Sigmoid colon (tissue), 7 donors: ENCODE measurements at places on chromosomes 2 and 18. TPM values are rescaled to one million over a fixed set of nuclear protein-coding genes. Genes with fewer than 3 reads are reported as not detected.

ANKRD30B gene
- not detected for total RNA-seq

GRCh38 chr2:48849770-48850169 lies 94.2 kb upstream of the LHCGR start:
- no peak for DNase-seq

ALK gene
- total RNA-seq: 1.5 TPM

DNA sequence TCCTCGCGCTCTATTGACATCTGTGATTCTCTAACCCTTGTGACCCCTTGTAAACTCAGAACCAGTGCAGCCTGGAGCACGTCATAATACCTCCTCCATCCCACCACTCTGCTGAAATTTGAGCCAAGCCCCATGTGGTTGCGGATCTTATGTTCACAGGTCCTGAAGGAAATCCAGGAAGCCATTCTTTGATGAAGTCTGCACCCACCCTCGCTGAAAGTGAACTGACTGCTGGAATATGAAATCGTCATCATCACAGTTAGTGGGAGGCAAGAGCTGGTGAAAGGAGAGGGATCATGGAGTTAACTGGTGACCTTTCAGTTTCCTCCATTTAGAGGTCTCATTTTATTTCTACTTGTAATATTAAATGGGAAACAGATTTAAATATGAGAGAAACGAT lies 21.6 kb downstream of the ZEB2 start:
- DNase-seq: no peak

GRCh38 chr2:162125138-162125537 lies 26.9 kb downstream of the GCG start:
- no peak for DNase-seq

CEP192 gene
- 24.1 TPM for total RNA-seq

- DNase-seq: no peak
Observed at GRCh38 chr2:71358931-71359671, 27.5 kb downstream of the ZNF638 start.

DNA sequence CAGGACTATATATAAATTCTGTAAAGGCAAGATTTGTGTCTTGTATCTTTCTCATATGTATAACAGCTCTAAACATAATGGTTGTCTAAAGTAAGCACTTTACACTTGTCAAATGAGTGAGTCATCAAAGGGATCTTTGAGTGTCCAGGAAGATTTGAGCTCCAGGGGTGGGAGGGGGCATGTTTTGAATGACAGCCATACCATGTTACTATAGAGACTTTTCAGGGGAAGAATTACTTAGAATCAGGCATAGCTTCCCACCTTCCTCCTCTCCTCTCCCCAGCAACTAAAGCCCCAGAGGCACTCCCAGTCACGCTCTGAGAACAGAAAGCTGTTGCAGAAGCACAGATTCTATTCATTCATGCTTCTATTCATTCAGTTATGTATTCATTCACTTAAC lies 65.8 kb upstream of the ALK start:
- no peak for DNase-seq

- peak; percentile 77 for DNase-seq
Observed at GRCh38 chr2:102166189-102166845, 20.5 kb upstream of the IL1RL2 start.

DTNB gene
- total RNA-seq: 5.8 TPM

DHRS9 gene
- 1.3 TPM for total RNA-seq

SLC4A5 gene
- total RNA-seq: 12.2 TPM

GALNT5 gene
- 1.1 TPM for total RNA-seq

DNA sequence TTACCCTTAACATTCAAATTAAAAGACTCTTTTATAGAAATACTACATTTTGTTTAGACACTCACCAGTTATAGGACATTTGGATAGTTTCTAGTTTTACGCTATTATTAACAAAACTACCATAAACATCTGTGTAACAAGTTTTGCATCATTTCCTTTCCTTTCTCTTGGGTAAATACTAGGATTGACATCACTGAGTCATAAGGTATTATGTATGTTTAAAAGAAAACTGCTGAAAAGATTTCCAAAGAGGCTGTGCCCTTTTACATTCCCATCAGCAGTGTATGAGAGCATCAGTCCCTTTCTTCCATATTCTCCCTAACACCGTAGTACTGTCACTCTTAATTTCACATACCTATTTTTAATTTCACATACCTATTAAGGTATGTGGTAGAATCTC lies 130.6 kb downstream of the USP34 start:
- no peak for DNase-seq

DNA sequence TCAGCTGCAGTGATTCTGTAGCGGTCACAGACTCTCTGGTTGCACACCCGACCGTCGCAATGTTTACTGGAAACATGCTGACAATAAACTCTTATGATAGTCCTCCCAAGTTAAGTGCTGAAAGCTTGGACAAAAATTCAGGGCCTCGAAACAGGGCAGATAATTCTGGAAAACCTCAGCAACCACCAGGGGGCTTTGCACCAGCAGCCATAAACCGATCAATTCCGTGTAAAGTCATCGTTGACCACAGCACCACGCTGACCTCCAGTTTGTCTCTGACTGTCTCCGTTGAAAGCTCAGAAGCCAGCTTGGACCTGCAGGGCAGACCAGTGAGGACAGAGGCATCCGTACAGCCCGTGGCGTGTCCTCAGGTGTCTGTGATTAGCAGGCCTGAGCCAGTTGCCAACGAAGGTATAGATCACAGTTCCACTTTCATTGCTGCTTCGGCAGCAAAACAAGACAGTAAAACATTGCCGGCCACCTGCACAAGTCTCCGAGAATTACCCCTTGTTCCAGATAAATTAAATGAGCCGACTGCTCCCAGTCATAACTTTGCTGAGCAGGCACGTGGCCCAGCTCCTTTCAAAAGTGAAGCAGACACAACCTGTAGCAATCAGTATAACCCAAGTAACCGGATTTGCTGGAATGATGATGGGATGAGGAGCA lies 166.1 kb downstream of the ASXL3 start:
- DNase-seq: no peak

RFTN2 gene
- 8.4 TPM for total RNA-seq

- DNase-seq: no peak
Observed at GRCh38 chr2:886072-887022, 64.3 kb upstream of the SNTG2 start.

- no peak for DNase-seq
Observed at GRCh38 chr2:190849774-190850173, 30.8 kb upstream of the GLS start.

DNA sequence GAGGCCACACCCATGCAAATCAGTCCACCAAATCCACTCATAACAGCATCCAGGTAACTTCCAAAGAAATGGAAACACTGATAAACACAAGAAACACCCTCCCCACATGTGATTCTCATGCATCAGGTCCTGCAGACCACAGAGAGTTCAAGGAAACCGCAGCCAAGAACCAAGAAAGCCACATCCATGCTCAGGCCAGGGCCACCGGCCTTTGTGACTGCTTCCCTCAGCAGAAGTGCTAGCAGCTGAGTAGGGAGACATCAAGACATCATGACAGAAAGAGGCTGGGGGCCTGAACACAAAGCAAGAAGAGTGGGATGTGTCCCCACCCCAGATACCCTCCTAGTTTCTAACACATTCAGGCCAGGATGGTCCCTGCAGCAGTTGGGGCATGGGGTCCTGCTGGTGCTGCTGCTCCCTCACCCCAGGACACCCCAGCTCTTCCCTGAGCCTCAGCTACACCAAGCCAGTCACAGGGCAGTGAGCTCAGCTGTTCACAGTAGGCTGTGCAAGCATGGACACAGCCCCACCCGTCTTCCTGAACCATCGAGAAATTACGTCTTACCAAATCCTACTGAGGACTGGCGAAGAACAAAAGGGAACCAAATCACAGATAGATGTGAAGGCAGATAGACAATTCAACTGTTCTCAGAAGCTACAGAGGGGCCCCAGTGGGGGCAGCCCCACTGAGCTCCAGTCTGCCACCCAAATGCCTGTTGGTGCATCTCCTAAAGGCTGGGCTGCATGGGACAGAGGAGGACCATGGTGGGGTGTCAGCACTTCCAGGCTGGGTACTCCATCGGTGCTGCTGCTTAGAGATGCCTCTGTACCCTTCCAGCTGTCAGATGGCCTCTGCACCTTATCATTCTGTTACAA lies 60.9 kb downstream of the HDAC4 start:
- peak; percentile 64 for DNase-seq

DNA sequence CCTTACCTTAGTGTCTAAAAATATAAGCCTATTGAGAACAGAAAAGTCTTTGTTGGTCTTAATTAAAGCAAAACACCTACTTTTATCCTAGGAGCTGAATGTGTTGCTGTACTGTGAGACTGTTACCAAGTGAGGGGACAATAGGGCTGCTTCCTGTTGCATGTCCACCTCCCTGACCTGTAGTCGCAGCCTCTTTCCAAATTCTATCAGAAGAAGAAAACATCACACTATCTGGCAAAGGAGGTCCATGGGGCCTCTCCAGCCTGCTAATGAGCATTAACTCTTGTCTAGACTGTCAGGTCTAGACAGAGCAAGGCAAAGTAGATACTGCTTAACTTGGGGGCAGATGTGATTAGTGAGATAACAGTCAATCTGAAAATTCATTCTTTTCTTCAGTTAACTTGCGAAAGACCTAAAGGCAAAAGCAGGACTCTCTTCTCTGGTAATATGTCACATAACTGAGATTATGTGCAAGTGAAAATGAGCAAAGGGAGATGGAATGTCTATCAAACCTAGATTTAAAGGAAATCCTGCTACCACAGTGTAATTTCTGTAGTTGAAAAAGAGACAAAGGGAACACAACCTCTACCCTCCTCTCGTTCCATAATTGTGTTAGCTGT lies 66.9 kb downstream of the CDH20 start:
- DNase-seq: no peak

DNA sequence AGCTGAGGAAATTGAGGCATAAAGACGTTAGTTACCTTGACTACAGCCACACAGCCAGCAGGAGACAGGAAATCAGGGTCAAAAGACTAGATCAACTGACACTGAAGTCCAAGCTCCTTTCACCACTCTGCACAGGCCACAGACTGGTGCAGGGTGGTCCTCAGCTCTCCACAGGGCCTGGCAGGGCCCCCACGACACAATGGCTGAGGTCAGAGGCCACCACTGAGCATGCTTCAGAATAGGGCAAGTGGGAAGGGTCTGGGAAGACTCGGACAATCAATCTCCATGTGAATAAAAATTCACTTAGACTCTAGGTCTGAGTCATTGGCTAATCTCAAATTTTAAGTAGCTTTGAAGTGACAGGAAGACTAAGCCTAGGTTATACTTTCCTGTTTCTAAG lies 201.7 kb downstream of the ALK start:
- DNase-seq: no peak

- no peak for DNase-seq
Observed at GRCh38 chr2:172373766-172374165, 53.6 kb upstream of the ITGA6 start.

TCF4 gene
- total RNA-seq: 106 TPM

GRCh38 chr2:49858657-49859056 lies 704.3 kb upstream of the FSHR start:
- DNase-seq: no peak

- DNase-seq: no peak
Observed at GRCh38 chr18:5107988-5108387, 89.1 kb downstream of the AKAIN1 start.

DNA sequence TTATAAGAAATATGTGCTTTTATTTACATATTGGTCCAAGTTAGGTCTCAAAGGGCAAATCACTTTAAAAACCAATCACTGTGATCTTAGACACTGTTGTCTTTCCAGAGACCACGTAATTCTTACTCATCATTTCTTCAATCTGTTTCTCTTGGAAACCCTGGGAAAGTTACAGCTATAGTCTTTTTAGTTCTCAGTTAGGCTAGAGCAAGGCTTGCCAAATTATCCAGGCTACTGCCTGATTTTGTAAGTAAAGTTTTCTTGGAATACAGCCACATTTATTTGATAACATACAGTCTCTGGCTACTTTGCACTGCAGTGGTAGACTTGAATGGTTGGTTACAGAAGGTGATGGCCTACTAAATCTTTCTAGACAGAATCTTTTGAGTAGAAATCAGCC lies 106.0 kb downstream of the KIAA1328 start:
- DNase-seq: no peak

ACTR2 gene
- total RNA-seq: 70.9 TPM

GRCh38 chr18:63040788-63041410 lies 278.7 kb downstream of the BCL2 start:
- DNase-seq: no peak

TMEM178A gene
- total RNA-seq: 1.1 TPM

RSAD2 gene
- 10.2 TPM for total RNA-seq
